ENCODE measurements at places on chromosomes 7 and 10.

- no peak for DNase-seq
These were observed 457 bp downstream of the NSUN5 start for GRCh38 chr7:73308074-73308664.

- DNase-seq = no peak
These were observed 242.6 kb downstream of the PHF14 start for GRCh38 chr7:11216276-11216675.

GRCh38 chr10:93413252-93413689 is 68.9 kb downstream of the MYOF start:
- DNase-seq = no peak

DNA sequence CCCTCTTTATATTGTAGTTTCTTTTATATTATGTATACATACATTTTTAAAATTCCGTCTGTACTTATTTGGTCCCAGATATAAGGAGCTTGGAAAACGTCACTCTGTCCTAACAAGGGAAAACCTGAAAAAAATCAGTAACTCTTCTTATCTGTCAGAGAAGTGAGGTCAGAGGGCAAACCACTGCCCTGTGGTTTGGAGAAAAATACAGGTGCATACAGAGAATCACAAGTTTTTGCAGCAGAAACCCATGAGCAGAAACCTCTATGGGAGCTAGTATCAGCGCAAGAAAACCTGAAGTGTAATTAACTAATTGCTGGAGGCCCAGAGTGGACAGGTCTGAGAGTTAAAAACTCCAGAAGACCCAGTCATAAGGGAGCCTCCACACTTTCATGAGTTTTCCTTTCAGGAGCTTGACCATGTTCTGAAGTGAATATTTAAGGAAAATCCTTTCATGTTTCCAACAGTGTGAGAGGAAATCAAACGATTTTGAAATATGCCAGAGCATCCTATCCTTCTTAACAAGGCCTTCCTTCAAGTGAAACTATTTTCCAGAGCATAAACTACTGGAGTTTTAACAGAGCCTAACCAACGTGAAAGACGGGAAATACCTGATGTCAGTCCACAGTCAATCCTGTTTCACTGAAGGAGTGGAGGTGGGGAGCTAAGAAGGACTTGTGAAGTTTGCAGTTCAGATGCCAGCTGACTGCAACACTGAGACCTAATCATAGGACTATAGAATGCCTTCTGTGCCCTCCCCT is 290.8 kb upstream of the BMPER start:
- DNase-seq = no peak

DNA sequence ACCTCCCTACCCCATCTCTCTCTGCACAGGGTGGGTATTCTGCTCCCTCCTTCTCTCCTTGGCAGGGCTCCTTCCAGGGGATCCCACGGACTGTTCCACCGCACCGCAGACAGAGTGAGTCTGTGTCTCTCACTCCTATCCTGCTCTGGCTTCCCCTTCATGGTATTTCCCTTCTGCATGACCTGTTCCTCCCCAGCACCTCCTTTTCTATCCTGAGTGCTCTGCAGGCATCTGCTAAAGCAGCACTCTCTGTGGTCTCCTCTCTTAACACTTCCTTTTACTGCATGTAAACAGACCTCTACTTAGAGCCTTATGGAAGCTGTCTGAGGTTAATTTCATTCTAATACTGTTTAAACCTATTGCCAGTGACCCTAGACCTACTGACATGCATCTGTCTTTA is 171.5 kb downstream of the CCSER2 start:
- DNase-seq = no peak

DNA sequence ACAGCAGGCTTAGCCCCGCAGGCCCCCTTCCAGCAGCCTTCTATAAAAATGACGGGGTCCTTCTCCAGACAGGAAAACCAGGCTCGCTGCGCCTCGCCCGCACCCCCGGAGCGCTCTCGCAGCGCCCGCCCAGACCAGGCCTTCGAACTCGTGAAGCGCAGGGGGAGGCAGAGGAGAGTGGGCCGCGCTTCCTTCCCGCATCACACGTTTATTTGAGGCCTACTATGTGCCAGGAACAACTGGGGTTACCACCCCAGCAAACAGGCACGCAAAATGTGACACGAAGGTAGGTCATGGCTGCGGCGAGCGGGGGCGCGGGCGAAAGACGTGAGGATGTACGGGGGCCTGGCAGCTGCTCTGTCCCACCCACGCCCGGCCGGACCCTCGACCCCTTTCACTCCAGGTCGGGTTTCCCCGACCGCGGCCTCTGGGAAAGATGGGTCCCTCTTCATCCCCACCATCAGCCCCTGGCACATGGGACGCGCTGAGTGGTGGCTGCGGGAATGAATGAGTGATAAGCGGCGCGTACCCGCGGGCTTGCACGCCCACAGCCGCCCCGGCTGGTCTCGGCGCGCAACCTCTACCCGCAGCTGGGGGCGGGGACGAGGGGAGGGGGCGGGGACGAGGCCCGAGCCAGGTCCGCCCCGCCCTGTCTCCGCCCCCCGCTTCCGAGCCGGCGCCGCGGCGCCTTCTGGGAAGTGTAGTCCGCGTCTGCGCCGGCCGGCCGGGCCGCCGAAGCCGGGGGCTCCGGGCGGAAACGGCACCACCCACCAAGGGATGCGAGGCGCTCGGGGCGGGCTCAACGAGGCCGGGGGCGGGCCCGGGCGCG is 59.1 kb downstream of the ZNF467 start:
- peak; percentile 92 for DNase-seq

DNA sequence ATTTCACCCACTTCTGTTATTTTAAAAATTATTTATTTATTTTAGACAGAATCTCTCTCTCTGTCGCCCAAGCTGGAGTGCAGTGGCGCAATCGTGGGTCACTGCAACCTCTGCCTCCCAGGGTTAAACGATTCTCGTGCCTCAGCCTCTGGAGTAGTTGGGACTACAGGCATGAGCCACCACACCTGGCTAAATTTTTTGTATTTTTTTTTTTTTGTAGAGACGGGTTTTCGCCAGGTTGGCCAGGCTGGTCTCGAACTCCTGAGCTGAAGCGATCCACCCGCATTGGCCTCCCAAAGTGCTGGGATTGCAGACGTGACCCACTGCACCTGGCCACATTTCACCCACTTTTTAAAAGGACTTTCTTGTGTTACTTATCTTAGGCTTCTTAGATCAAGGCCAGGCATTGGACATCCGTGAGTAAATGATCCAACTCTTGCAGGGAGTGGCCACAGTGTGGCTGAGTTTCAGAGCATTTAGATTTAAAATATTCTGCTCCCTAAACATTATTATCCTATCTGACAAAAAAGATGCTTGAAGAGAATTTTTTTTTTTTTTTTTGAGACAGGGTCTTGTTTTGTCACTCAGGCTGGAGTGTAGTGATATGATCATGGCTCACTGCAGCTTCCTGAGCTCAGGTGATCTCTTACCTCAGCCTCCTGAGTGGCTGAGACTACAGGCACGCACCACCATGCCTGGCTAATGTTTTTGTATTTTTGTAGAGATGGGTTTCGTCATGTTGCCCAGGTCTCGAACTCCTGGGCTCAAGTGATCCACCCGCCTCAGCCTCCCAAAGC is 14.4 kb downstream of the SNX10 start:
- no peak for DNase-seq

GRCh38 chr7:138970952-138971351 is 10.2 kb downstream of the KIAA1549 start:
- no peak for DNase-seq

DNA sequence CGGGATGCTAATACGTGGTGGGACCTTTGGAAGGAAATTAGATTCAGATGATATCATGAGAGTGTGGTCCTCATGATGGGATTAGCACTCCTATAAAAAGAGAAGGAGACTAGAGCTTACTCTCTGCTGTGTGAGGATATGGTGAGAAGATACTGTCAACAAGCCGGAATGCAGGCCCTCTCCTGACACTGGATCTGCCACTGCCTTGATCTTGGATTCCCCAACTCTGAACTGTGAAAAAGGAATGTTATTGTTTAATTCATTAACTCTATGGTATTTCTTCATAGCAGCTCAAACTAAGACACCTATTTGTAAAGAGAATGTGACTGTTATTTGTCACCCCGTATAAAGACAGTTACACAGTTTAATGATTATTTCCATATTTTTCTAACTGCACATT is 1227.5 kb upstream of the C7orf33 start:
- no peak for DNase-seq

DNA sequence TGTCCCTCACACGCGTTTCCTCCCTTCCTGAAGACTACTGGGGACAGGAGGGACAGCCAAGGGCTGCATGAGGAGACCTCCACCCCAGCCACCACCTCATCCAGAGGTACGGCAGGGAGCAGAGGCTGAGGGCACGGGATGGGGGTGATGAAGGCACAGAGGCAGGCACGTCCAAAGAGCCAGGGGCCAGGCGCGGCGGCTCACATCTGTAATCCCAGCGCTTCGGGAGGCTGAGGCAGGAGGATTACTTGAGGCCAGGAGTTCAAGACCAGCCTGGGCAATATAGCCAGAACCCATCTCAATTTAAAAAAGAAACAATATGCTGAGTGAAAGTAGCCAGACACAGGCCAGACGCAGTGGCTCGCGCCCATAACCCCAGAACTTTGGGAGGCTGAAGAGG is 3.3 kb downstream of the MICALL2 start:
- no peak for DNase-seq

GRCh38 chr10:42932735-42933447 is 144.0 kb upstream of the RET start:
- DNase-seq = peak; percentile 13

- no peak for DNase-seq
These were observed 6.2 kb downstream of the PRKG1 start for GRCh38 chr10:51080311-51081006.

Data from activated T-helper 1 cell treated with anti-CD3 and anti-CD28 coated beads, Interleukin-2, amount 50 U/mL, for 16 hours (primary cell).